ENCODE measurements at places on chromosomes 16 and 17.

DNA sequence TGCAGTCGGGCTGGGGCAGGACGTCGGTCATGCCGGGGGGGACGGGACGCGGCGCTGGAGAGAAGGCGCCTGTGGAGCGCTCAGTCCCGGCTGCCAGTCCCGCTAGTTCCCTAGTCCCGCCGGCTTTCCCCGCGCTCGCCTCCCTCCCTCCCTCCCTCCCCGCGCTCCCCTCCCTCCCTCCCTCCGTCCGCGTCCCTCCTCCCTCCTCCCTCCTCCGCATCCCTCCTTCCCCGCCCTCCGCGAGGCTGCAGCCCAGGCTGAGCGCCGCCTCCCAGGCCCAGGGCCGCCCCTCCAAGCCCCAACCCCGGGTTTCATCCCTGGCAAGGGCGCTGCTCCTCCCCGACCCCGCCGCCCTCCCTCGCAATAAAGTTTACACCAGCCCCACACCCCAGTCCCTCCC lies 34.8 kb downstream of the TIMM22 start:
- no peak for DNase-seq

DNA sequence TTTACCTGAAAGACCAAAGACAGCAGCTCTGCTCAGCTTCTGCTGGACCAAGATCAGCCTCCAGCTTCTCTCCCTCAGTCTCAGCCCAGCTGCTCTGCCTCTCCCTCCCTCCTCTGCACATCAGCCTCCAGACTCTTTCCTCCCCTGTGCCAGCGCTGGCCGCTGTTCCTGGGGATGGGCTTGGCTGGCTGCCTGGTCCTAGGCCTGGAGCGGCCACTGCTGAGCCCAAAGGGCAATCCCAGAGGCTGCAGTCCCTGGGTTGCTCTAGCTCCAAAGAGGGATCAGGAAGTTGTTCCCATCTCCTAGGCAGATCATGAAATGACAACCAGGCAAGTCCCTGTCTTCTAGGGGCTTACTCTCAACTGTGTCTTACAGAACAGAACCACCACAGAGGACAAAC lies 31.3 kb downstream of the DCUN1D3 start:
- peak; percentile 51 for DNase-seq

GRCh38 chr16:11871193-11871592 lies 19.9 kb upstream of the RSL1D1 start:
- peak; percentile 5 for DNase-seq

- DNase-seq = no peak
These were observed 56.6 kb downstream of the NACA2 start for GRCh38 chr17:61534414-61534813.

DNA sequence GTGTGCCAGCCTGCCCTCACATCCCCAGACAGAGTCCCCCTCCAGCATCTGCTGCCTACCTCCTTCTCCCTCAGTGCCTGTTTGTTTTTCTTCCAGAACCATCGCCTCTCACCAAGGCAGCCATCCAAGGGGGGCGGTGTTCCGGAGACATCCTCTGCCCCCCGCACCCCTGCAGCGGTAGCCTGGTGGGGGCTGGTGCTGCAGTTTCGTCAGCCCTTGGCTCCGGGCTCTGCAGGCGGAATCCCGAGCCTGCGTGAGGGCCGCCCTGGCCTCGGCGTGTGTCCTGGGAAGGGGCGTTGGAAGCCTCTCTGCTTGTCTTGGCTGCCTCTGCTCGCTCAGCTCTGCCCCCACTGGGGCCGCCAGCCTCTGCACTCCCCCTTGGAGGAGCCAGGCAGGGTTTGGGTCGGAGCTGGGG lies 126.0 kb upstream of the CIBAR2 start:
- DNase-seq = no peak

- no peak for DNase-seq
These were observed 47.1 kb upstream of the STH start for GRCh38 chr17:45951941-45952340.

DNA sequence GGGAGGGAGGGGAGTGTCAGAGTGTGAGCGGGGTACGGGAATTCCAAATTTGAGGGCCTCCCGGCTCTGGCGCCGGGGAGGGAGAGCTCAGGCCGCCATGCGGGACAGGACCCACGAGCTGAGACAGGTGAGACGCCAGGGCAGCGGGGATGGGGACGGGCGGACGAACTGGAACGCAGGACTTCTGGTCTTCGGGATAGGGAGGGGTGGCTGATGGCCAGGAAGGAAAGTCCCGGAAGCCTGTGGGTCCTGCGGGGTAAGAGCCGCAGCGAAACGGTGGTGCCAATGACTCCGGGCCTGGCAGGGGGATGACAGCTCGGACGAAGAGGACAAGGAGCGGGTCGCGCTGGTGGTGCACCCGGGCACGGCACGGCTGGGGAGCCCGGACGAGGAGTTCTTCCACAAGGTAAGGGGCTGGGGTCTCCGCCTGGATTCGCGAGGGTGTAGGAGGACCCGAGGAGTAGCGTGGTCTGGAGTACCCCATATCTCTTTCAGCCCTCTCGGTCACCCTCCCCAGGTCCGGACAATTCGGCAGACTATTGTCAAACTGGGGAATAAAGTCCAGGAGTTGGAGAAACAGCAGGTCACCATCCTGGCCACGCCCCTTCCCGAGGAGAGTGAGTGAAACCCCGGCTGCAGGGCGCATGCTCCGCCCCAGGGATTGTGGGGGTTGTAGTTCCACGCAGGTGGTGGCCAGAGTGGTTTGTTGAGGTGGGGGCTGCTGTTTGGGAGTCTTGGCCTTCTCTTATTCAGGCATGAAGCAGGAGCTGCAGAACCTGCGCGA lies 543 bp downstream of the STX4 start:
- peak; percentile 65 for DNase-seq

- DNase-seq = no peak
These were observed 9.3 kb upstream of the ABCC11 start for GRCh38 chr16:48256579-48257177.

DNA sequence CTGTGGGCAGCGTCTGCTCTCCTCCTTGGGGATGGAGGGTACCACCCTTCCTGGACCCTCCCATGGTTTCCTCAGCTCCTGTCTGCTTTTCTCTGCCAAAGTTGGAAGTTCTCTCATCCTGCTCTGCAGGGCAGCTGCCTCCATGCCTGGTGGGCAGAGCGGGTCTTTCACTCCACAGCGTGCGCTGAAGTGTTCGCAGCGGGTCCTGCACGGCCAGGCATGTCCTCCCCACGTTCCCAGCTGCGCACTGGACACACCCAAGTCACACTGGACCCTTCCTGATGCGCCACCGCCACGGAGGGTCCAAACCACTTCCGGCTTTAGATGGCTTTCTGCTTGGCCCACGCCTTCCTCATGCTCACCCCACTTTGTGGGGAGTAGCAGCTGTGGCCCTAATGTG lies 33.7 kb upstream of the NPTX1 start:
- DNase-seq = no peak

DNA sequence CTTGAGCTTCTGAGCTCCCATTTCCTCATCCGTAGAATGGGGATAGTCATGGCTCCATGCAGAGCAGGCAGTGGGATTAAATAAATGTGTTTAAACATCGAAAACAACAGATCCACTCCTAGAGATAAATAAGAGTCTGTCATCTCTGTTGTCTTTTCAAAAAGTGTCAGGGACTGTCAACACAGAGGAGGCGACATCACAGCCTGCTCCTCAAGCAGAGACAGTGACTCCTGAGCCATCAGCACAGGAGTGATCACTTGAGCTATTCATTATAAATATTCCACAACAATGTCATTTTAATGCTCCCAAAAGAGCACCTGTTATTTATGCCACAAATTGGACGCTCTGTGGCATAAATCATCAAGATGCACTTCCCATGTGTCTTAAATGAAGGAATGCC lies 605.6 kb upstream of the CDH5 start:
- DNase-seq = no peak

DNA sequence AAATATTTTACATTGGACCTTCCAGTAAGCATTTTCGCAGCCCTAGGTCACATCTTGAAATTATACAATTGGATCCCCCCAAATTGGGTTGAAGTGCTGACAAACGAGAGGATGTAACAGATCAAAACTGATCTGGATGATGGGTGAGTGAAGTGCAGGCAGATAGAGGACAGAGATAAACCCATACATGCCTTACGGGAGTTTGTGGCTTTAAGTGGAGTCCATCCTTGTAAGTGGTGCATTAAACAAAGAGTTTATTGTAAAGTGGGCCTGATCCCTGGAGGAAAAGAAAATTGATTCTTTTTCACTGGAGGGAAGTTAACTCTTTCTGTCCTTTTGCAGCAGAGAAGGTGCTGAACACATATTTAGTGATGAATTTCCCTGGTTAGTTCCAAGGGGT lies 39.0 kb upstream of the KCNJ2 start:
- no peak for DNase-seq

All from GM04504 (cell line).